Upper lobe of left lung (tissue), 6 donors: ENCODE measurements at places on chromosomes 4 and X. TPM values are rescaled to one million over a fixed set of nuclear protein-coding genes. Genes with fewer than 3 reads are reported as not detected.

The SUPT20HL2 gene
- not detected for total RNA-seq

The ADH1A gene
- 1.9 TPM for total RNA-seq

The RNF212 gene
- total RNA-seq: 2.7 TPM

The OTUD6A gene
- not detected for total RNA-seq

The TMEM156 gene
- total RNA-seq: 1.0 TPM

The SMIM31 gene
- total RNA-seq: not detected

The RHOXF1 gene
- 3.1 TPM for total RNA-seq

DNA sequence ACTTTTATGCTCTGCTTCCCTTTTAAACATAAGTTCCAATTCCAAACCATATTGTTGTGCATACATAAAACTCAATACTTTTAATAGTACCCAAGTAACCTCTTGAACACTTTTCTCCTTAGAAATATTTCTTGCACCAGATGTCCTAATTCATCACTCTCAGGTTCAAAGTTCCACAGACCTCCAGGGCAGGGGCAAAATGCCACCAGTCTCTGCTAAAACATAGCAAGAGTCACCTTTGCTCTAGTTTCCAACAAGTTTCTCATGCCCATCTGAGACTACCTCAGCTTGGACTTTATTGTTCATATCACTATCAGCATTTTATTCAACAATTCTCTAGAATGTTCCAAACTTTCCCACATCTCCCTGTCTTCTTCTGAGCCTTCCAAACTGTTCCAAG is 13.7 kb upstream of the ASIC5 start:
- H3K27ac ChIP-seq: no peak overlapping the region
- H3K27me3 ChIP-seq: no peaks in the 10 kb centered on the region
- no peaks in the 10 kb centered on the region for H3K4me1 ChIP-seq
- no peak overlapping the region for H3K4me3 ChIP-seq
- DNase-seq: no peak

- H3K27ac ChIP-seq: no peak overlapping the region
- no peak for DNase-seq
- H3K4me3 ChIP-seq: no peak overlapping the region
- H3K4me1 ChIP-seq: no peaks in the 10 kb centered on the region
Measured at GRCh38 chrX:74351760-74352159, 47.8 kb downstream of the ZCCHC13 start.

GRCh38 chr4:170872794-170873193 is 783.0 kb upstream of the AADAT start:
- H3K4me3 ChIP-seq: no peak overlapping the region
- no peak for DNase-seq
- H3K27ac ChIP-seq: no peak overlapping the region
- no peaks in the 10 kb centered on the region for H3K27me3 ChIP-seq
- H3K36me3 ChIP-seq: no peaks in the 10 kb centered on the region
- no peaks in the 10 kb centered on the region for H3K4me1 ChIP-seq

DNA sequence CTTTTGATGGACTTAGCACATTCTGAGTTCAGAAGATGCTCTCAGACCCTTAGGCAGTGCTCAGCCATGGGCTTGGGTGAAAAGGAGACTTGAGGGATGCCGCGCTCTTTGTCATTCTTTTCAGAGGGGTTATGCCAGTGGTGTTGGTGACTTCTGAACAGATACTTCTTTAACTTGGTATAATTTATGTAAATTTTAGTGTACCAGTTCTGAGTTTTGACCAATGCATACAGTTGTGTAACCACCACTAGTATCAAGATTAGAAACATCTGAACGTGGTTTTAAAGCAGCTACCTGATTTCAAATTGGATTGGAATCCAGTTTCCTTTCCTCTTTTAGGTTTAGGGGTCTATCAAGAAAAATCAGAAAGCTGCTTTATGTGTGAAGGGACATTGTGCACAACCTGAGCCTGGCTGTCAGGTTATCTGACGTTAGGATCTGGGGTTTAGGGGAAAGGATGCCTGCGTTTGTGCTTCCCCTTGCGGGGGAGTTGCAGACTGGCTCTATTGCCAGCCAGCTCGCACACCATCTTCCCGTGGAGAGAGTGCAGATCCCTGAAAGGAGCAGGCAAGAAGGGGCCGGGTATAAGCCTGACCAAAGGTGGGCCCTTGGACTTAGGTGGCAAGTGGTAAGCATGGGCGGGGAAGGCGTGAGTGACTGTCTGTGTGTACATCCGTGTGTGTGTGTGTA is 19.0 kb downstream of the SMS start:
- H3K27ac ChIP-seq: no peak overlapping the region
- no peaks in the 10 kb centered on the region for H3K27me3 ChIP-seq
- no peaks in the 10 kb centered on the region for H3K36me3 ChIP-seq
- H3K4me3 ChIP-seq: no peak overlapping the region
- DNase-seq: no peak

GRCh38 chr4:153622778-153623240 is 61.3 kb upstream of the TLR2 start:
- no peak overlapping the region for H3K27ac ChIP-seq
- no peak overlapping the region for H3K4me3 ChIP-seq
- no peaks in the 10 kb centered on the region for H3K4me1 ChIP-seq
- DNase-seq: peak; percentile 51

DNA sequence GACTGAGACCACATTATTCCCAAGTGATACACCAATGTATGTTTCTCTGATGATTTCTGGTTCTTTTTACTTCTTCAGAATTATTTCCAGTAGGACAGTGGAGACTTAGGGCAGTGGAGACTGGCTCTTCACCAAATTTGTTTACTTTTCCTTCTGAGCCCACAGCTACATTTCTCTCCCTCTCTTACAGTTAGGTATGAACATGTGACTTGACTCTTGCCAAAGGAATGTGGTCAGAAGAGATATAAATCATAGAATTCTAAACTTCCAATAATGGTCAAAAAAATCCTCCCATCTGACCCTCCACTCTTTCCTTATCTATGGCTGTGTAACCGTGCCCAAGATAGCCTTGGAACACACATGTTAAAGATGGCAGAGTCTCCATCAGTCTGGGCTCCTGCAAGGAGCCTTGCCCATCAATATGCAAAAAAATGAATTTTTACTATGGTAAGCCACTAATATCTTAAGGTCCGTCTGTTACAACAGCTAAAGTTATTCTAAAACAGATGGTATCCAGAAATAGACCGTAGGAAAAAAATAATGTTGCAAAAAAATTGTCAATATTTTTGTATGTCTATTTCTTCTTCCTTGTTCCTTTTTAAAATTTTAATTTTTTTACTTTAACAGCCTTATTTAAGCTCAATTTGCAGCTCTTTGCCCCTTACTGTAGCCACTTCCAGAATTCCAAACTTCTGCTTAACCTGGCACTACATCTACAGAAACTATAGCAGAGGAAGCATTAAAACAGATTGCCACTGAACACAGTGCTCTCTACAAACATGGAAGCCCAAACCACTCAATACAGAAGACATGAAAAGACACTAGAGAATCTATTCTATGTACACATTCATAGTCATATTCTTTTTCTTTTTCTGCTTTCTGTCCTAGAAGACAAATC is 260.7 kb downstream of the COL25A1 start:
- H3K4me1 ChIP-seq: no peaks in the 10 kb centered on the region
- H3K27me3 ChIP-seq: no peaks in the 10 kb centered on the region
- no peak overlapping the region for H3K27ac ChIP-seq
- no peak overlapping the region for H3K4me3 ChIP-seq

- DNase-seq: no peak
- no peak overlapping the region for H3K27ac ChIP-seq
- no peaks in the 10 kb centered on the region for H3K27me3 ChIP-seq
- no peaks in the 10 kb centered on the region for H3K4me1 ChIP-seq
- H3K4me3 ChIP-seq: no peak overlapping the region
Measured at GRCh38 chr4:145912376-145912775, 26.2 kb downstream of the ZNF827 start.

DNA sequence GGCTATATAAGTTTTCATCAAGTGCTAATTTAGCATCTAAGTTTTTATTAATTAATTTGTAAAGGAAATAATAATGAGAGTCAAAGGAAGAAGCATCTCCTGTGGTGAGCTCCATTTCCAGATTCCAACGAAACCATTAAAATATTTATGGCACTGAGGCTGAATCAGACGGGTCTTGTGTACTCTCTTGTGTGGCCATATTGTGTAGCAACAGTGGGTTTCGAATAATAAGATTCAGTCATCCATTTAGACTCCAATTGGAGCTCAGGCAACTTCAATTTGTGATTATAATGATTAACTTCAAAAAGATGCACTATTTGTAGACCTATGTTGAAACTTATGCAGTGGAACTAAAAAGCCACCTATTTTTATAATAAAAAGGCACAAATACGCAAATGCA is 82.4 kb downstream of the SNCA start:
- H3K36me3 ChIP-seq: no peaks in the 10 kb centered on the region
- H3K4me3 ChIP-seq: no peak overlapping the region
- DNase-seq: no peak
- no peaks in the 10 kb centered on the region for H3K4me1 ChIP-seq

DNA sequence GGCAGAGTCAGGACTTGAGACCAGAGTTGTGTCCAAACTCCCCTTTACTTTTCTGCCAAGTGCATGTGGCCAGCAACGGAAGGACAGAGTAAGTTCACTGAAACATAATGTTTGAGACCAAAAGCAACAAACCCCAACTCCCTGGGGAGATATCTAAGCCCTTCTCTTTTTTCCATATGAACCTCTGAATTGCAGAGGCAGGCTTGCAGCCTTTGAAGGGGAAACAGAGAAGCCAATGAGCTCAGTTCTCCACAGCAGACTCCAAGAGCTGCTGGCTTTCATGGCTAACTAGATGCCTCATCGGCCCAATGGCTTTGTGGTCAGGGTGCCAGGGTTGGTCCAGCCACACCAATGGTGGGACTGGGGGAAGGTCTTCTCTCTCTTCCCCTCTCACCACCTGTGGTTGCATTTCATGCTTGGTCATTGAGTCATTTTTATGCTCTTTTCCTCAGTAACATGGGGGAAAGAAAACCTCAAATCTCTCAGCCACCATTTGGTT is 34.0 kb downstream of the STARD8 start:
- H3K4me3 ChIP-seq: no peak overlapping the region
- no peaks in the 10 kb centered on the region for H3K36me3 ChIP-seq
- peaks cover 32% of the 10 kb centered on the region for H3K4me1 ChIP-seq
- H3K27me3 ChIP-seq: no peaks in the 10 kb centered on the region
- H3K27ac ChIP-seq: no peak overlapping the region

DNA sequence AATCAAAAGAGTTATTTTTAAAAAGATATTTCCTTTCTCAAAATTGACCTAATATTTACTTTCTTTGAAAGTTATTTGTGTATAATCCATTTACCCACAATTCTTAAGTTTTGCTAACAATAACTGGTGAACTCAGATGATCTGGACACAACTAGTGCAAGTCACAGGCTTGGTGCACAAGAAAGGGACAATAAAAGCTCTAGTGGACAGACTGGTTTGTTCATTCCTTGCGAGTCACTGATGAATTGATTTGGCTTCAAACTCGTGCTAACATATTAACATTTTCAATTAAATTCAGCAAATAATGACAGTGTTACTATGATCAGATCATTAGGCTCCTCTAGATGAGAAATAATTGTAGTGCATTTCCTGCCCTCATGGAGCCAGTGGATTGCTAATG is 169.2 kb downstream of the BMPR1B start:
- H3K27me3 ChIP-seq: no peaks in the 10 kb centered on the region
- DNase-seq: no peak
- H3K4me1 ChIP-seq: no peaks in the 10 kb centered on the region
- H3K4me3 ChIP-seq: no peak overlapping the region
- no peaks in the 10 kb centered on the region for H3K36me3 ChIP-seq
- H3K27ac ChIP-seq: no peak overlapping the region

GRCh38 chrX:13007519-13008188 is 32.7 kb downstream of the TMSB4X start:
- peaks cover 18% of the 10 kb centered on the region for H3K4me1 ChIP-seq
- no peak overlapping the region for H3K4me3 ChIP-seq
- H3K36me3 ChIP-seq: no peaks in the 10 kb centered on the region
- H3K27ac ChIP-seq: no peak overlapping the region

GRCh38 chrX:105462186-105462585 is 241.7 kb upstream of the TEX13A start:
- H3K4me3 ChIP-seq: no peak overlapping the region
- no peak overlapping the region for H3K27ac ChIP-seq
- no peaks in the 10 kb centered on the region for H3K36me3 ChIP-seq
- H3K27me3 ChIP-seq: no peaks in the 10 kb centered on the region
- no peak for DNase-seq

DNA sequence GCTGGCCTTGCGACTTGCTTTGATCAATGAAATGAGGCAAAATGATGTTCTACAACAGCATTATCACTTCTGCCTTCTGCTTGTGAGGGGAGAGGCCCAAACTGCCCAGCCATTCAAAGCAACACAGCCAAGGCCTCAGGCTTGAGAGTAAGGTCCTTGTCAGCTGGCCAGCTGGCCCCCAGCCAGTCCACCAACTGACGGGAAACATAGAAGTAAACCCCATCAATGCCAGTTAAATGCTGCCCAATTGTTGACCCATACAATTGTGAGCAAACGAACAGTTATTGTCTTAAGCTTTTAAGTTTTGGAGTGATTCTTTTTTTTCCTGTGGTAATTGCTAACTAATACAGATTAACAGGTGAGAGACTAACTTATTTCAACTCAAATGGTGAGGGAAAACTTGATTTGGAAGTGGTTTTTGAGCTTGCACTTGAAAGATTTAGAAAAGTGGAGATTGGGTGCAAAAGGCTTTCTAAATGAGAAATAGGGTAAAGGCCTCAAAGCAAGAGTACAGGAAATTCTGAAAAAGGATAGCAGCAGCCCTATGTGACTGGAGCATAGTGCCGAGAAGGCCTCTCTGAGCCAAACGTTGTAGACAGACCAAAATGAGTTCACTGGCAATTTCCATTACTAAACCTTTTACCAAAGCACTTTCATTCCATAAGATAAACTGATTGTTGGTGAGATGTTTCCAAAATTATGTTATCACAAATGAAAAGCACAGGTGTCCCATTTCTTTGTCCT is 66.9 kb downstream of the ARHGEF38 start:
- H3K27me3 ChIP-seq: no peaks in the 10 kb centered on the region
- H3K4me1 ChIP-seq: peaks cover 16% of the 10 kb centered on the region
- peak overlapping the region; percentile 55 for H3K27ac ChIP-seq
- DNase-seq: peak; percentile 90
- no peaks in the 10 kb centered on the region for H3K36me3 ChIP-seq

- H3K36me3 ChIP-seq: peaks cover 58% of the 10 kb centered on the region
- H3K4me3 ChIP-seq: no peak overlapping the region
- no peak overlapping the region for H3K27ac ChIP-seq
- no peaks in the 10 kb centered on the region for H3K27me3 ChIP-seq
Measured at GRCh38 chr4:109690690-109691410, 12.4 kb downstream of the CASP6 start.

DNA sequence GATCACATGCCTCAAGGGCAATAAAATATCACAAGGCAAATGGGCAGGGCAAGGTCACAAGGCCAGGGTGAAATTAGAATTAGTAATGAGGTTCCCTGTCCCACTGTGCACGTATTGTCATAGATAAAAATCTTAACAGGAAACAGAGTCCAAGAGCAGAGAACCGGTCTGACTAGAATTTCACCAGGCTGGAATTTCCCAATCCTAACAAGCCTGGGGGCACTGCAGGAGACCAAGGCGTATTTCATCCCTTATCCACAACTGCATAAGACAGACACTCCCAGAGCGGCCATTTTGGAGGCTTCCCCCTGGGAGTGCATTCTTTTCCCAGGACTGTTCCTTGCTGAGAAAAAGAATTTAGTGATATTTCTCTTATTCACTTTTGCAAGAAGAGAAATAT is 25.9 kb upstream of the PRDM5 start:
- no peaks in the 10 kb centered on the region for H3K36me3 ChIP-seq
- H3K27ac ChIP-seq: no peak overlapping the region
- H3K27me3 ChIP-seq: no peaks in the 10 kb centered on the region
- DNase-seq: no peak
- H3K4me1 ChIP-seq: no peaks in the 10 kb centered on the region
